Stimulated activated CD4-positive, alpha-beta T cell treated with anti-CD3 and anti-CD28 coated beads, Interleukin-1b, Interleukin-23, amount 100 ng/mL, for 1 hour (primary cell): ENCODE measurements at places on chromosomes 12 and 14.

DNA sequence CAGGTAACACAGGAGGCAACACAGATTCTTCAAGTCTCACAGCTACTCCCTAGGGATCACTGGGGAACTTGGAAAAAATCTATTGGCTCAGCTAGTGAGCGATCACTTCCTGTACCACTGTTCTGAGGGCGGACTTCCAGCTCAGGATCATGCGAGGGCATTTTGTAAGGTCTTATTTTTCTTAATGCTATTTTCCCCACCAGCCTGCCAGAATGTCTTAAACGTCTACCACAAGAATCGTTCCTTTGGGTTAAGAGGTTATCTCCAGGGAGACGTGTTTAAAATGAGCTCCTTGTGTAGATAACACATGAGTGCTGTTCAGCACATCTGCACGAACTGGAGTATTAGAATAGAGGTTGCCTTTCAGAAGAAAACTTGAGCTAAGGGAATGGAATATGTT lies 162.6 kb downstream of the ETNK1 start:
- DNase-seq = no peak

DNA sequence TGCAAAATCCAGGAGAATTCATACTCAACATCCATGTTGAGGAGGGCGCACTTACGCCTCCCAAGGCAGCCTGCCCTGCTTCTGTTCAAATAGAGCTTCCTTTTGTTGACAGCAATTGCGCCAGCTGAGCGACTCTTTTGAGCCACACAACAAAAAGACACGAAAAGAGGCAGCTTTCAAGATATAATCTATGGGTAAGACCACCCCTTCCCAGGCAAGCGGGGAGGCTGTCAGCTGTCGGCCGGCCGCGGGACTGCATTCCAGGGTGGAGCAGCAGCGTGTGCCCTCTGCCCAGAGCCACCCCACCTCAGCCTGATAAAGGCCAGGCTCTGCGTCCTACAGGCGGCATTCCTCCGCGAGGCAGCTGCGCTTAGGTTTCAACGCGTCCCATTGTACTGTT lies 15.8 kb upstream of the STAB2 start:
- DNase-seq = no peak

GRCh38 chr12:3537719-3538465 lies 46.9 kb downstream of the PRMT8 start:
- no peak for DNase-seq

- no peak for DNase-seq
Measured at GRCh38 chr12:110679201-110679600, 9.7 kb downstream of the HVCN1 start.

DNA sequence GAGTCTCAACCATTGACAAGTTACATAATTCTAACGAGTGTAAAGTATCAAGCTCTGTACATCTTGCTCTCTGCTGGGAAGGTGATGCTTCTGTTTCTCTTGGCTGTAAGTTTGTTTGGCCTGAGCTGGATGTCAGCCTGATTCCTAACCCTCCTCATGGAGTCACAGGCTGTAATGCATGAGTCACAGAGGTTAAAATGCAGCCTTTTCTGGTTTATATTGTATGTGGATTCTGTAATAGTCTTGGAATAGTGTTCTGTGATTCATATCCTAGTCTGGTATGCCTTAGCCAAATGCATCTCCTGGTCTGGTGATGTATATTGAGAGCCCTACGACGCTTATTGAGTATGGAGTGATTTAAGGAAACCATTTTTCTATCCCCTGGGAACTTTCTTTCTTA lies 104.5 kb upstream of the FRMD6 start:
- DNase-seq = no peak

DNA sequence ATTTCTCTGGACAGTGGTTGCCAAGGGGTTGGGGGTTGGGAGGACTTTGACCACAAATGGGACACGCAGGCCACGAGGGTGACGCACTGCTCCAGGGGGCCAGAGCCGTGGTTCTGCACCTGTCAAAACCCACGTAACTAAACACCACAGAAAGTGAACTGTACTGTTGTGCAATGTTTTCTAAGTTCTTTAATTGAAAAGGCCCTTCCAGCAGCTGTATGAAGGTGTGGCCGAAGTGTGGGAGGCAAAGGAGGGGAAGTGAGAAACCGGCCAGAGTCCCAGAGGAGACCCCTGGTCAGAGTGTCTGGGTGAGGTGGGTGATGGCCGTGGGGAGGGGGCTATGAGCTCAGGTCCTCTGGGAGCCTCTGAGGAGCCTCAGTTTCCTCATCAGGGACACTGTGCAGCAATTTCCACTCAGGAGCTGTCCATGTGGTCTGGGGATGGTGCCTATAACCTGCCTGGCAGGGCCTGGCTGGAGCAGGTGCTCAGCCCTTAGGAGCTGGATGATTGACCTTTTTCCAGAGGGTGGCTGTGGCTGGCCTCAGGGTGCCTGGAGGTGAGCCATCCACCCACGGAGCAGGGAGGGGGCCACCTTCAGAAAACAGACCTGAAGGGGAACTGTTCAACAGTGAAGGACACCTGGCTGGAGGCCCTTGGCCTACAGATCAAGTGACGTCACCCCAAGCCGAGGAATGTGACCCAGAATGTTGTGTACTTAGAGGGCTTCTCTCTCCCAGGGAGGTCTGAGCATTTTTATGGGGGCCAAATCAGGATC lies 9.8 kb upstream of the BDKRB2 start:
- DNase-seq = no peak

DNA sequence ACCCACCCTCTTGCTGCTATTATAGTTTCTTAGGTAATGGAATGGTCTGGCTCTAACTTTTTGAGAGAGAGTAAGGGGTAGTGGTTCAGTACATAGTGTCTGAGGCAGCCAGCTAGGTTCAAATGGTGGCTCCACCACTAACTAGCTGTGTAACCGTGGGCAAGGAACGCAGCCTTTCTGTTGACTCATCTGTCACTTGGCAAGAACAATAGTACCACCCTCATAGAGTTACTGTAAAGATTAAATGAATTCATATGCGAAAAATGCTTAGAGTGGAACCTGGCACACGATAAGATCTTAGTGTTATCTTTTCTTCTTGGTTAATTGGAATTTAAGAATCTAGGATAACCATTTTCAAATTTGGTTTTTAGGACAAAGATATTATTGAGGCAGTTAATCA lies 14.0 kb downstream of the CCDC62 start:
- DNase-seq = no peak

DNA sequence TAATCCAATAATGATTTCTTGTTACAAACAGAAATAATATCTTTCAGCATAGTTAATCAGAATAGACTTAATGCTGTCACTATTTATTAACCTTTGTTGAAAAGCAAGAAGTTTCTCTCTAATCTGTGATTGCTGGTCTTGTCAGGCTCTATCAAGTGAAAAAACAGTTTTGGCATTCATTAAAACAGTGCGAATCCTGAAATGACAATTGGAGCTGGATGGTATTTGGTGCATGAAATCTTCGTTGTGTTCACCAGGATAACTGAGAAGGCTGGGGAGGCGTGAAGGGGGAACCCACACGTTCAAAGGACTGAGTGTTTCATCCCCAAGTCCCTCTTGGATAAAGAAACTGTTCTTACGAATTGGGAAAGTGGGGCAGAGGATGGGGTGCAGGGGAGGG lies 190.2 kb upstream of the MYL2 start:
- no peak for DNase-seq

- no peak for DNase-seq
Measured at GRCh38 chr12:65574867-65575266, 249.4 kb upstream of the HMGA2 start.

GRCh38 chr12:114685320-114685781 lies 1.4 kb upstream of the TBX3 start:
- DNase-seq = no peak

GRCh38 chr12:52828591-52829021 lies 5.5 kb downstream of the KRT79 start:
- no peak for DNase-seq

DNA sequence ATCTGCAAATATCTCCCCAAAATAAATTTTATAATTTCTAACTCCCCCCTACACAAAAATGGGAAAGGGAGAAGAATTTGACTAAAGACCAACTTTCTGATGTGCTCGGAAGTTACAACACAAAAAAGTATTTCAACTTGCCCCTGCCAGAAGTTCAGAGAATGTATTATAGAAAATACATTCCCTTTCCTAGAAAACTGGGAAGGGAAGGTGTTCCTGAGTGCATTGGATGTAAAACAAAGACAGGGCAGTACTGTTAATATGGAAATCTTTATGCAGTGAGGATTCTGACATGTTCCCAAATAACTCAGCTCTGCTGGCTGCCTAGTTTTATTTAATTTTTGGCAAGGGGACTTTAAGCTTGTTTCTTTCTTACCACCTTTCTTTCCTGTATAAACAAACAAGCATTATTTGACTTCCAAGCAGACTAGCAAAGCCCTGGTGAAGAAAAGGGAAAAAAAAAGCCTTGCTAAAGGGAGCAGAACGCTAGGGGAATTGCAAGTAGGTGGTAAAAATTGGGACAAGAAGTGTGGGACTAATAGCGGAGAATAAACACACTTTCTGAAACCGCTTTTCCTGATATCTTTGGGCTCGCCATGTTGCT lies 124.1 kb downstream of the STXBP6 start:
- no peak for DNase-seq

- no peak for DNase-seq
Measured at GRCh38 chr14:23148591-23149249, 29.7 kb upstream of the CEBPE start.

- no peak for DNase-seq
Measured at GRCh38 chr12:4145990-4146859, 127.3 kb upstream of the CCND2 start.

- no peak for DNase-seq
Measured at GRCh38 chr12:93741659-93742109, 64.5 kb downstream of the CRADD start.

GRCh38 chr12:12624498-12624992 lies 12.9 kb downstream of the CREBL2 start:
- DNase-seq = no peak

- DNase-seq = no peak
Measured at GRCh38 chr12:103326190-103326589, 169.6 kb downstream of the C12orf42 start.

- DNase-seq = no peak
Measured at GRCh38 chr12:3035815-3036702, 41.1 kb upstream of the TSPAN9 start.

DNA sequence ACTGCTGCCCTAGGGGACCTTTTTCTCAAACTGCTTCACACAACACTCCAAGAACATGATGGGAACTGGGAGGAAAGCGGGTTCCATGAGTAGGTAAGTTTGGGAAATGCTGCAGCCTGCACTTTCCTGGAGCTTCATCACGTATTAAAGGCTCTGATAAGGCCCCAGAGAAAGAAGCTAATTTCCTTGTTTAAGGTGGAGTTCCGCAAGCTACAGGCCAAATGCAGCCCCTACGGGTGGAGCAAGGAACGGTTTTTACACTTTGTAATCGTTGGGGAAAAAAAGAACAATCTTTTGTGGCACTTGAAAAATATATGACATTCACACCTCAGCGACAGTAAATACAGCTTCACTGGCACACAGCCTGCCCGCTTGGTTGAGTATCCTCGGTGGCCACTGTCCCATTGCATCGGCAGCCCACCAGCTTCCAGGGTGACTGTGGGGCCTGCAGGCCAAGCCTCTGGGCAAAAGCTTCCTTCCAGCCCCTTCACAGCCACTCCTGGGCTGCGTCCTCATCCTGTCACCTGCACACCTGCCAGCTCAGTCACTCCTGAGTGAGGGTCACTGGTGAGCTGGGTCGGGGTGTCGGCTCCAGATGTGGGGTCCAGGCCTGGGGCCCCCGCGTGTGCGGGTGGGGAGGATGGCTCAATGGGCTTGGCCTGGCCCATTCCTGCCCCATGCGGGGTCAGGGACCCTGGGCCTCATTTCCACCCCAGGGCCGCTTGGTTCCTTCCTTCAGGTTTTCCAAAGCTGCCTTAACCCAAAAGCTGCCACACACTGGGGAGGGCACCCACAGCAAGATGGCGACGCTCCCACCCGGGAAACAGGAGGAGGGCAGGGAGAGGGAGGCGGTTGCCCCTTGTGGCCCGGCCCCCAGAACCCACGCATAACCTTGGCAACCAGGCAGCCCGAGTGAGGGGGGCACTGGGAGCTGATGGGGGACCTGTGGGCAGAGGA lies 2.4 kb downstream of the AMN start:
- DNase-seq = no peak

DNA sequence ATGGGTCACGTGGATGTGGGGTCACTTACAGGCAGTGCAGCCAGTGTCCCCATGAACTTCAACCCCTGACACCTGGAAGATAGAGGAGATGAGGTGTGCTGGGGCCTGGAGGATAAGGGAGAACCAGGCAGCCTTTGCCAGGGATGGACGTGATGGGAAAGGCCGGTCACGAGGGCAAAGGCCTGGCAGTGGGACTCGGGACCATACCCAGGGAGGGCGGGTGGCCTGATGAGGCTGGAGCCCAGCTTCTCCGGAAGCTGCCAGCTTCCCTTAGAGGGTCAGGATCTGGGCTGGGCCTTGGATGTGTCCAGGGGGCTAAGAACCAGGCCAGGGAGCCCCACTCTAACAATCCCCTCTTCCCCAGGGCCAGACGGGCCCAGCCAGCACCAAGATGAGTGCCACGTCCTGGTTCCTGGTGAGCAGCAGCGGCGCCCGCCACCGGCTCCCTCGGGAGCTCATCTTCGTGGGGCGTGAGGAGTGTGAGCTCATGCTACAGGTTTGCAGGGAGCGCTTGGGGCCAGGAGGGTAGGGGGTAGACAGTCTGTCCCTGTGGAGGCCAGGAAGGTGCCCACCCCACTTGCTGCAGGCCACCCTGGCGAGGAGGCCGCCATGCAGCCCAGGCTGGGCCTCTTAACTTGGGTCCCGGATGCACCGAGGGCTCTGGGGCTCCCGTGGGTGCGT lies 3.1 kb downstream of the CEP170B start:
- no peak for DNase-seq

GRCh38 chr14:100844082-100844408 lies 18.1 kb downstream of the MEG3 start:
- no peak for DNase-seq

GRCh38 chr12:66011731-66012130 lies 118.8 kb downstream of the LLPH start:
- DNase-seq = no peak

GRCh38 chr14:93331002-93331727 lies 1.7 kb downstream of the BTBD7 start:
- no peak for DNase-seq

- no peak for DNase-seq
Measured at GRCh38 chr12:120110550-120111501, 5.7 kb downstream of the RAB35 start.

GRCh38 chr14:38860530-38860929 lies 242.5 kb downstream of the SEC23A start:
- no peak for DNase-seq

GRCh38 chr14:62914025-62914424 lies 131.2 kb downstream of the KCNH5 start:
- DNase-seq = no peak
